ENCODE measurements at places on chromosomes 7 and 10.

DNA sequence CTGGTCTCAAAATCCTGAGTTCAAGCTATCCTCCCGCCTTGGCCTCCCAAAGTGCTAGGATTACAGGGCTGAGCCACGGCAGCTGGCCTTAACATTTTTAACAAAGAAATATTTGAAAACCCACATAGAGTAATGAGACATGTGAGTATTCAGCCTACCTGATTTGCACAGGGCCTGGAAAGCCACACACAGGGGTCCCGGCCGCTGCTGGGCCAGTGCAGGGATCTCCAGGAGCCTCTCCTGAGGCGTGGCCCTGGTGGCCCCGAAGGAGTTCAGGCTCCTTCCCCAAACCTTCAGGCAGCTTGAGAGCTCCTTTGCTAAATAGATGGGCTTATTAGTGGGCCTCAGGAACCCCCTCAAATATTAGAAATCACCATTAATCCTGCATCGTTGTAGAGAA is 18.7 kb downstream of the CNPY1 start:
- no peak for DNase-seq

DNA sequence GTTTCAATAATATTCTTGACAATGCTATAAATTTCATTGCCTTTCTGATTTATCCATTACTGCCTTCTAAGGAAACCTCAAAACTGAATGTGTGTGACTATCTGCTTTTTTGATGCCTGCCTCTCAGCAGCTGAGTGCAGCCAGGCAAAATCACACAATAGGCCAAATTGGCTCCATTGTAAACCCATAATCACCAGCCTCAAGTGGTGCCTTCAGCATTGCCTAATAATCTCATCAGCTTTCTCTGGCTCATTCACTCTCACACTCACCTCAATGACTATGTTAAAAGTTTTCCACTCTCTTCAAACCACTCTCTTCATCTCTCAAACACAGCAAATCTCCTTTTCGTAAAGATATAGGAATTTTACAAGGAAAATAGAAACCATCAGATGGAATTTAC is 182.5 kb upstream of the COL1A2 start:
- peak; percentile 97 for DNase-seq

DNA sequence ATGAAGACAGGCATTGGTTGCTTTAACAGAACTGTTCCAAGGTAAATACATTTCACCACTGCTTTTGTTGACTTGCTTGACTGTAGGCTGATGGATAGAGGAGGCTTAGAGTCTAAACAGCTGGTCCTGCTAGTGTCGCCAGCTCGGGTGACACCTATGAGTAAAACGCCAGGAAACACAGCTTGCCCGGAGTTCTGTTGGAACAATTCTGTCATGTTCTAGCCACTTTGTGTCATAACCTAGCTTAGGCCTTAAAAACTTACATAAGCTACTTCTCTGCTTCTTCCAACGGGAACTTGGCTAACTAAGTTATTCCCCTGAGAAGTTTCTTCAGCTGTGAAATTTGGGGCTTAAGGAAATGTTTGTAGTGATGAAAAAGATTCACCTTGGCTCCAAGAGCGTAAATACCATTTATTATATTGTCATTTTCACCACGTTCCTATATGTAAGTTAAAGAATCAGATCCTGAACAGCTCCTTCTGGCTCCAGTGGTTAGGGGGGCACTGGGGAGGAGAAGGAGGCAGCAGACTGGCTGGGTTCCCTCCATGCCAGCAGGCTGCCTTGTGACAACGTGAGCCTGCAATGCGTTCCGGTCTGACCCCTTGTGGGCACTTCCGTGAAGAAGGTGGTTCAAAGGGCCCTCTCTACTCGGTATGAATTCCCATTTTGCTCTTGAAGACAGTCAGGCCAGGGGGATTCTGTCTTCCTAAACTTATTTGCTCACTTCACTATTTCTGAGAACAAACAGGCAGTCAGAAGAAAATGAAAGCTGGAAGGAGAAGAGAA is 253.2 kb downstream of the BMPER start:
- DNase-seq = no peak

DNA sequence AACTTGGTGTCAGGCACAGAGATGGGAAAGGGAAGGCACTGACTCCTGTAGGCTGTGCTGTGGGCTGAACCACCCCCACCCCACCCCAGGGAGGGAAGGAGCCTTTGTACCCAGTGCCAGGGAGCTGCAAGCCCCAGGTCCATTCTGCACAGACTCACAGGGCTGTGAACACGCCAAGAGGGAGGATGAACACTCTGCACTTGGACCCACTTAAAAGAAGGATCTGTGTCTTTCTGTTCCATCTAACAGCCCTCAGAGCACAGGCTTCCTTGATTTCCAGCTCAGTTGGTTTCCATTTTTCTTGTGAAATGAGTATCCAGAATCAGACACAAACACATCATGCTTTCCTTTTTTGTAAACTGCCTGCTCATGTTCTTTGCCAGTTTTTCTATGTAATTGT is 84.9 kb downstream of the GRB10 start:
- DNase-seq = no peak

DNA sequence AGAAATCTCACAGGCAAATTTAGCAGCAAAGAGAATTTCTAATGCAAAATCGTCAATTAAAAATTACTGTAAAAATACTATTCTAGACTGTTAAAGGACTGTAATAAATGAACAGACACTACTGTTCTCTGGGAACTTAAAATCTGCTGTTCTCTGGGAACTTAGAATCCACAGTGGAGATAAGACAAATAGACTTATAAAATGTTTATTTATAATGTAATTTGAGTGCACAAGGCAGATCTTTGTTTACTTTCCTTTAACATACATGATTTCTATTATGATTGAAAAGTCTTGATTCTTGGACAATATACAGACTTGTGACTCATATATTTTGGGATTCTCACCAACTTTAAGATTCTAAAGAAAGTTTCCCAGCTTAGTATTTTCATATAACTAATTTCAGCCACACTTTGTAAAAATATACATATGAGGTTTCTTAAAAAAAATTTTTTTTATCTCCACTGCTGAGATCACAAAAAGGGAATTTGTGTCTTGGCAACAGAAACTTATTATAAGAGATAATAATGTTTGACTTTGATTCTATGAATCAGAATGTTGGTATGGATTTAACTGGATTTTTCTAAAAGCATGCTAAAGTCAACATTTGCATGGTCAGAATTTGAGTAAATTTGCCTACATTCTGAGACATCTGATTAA is 166.3 kb upstream of the RHOBTB1 start:
- no peak for DNase-seq

DNA sequence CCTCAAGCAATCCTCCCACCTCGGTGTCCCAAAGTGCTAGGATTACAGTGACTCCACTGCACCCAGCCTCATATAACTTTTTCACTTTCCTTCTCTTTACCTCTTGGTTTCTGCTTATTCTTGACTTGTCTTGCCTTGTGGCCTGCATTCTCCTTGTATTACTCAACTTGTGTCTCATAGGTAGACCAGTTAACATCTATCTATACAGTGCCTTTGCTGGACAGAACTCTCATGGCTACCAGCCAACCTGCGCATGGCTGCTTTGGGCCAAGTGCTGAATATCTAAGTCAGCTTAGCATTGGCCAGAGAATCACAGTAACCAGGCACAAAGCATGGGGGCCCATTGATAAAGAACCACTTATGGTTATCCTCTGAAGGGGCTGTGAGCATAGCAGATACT is 42.6 kb upstream of the ZNRF2 start:
- no peak for DNase-seq

DNA sequence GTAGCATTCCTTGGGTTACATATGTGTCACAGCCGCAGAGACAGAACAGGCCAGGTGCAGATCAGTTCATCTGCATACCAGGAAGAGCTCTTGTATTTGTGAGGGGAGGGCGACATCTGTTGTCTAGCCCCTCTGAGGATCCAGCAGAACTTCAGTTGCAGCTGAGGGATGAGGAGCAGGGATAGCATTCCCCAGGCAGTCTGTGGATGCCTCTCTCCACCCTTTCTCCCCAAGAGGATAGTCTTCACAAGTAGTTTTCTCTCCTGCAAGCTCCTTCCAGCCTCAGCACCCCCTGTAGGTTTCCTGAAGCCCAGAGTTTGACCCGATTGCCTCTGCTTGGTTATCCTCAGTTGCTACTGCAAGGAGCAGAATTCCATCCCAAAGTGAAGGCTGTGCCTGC is 2.6 kb downstream of the SCD start:
- DNase-seq = no peak

GRCh38 chr7:1586827-1587705 is 17.2 kb upstream of the PSMG3 start:
- DNase-seq = no peak

DNA sequence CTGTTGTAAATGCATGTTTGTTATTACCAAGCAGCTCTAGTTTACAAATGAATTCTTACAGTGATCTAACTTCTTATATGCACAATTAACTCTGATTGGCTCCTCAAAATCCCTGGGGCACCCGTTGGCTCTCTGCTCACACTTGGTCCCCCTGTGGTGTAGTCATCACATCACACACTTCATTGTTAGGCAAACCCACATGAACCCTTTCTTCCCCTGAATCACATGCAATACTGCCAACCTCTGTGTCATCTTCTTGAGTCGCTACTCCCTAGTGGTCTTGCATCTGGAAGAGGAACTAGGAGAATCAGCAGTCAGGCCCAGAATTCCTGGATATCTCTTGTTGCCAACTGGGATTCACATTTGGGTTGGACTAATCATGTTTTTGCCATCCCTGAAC is 73.1 kb downstream of the CD36 start:
- no peak for DNase-seq

DNA sequence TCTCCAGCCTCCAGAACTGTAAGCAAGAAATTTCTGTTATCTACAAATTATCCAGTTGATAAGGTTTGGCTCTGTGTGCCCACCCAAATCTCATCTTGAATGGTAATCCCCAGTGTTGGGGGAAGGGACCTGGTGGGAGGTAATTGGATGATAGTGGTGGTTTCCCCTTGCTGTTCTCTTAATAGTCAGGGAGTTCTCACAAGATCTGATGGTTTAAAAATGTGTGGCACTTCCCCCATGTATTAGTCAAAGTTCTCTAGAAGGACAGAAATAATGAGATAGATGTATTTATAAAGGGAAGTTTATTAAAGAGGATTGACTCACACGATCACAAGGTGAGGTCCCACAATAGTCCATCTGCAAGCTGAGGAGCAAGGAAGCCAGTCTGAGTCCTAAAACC is 56.2 kb upstream of the APBB1IP start:
- DNase-seq = no peak

DNA sequence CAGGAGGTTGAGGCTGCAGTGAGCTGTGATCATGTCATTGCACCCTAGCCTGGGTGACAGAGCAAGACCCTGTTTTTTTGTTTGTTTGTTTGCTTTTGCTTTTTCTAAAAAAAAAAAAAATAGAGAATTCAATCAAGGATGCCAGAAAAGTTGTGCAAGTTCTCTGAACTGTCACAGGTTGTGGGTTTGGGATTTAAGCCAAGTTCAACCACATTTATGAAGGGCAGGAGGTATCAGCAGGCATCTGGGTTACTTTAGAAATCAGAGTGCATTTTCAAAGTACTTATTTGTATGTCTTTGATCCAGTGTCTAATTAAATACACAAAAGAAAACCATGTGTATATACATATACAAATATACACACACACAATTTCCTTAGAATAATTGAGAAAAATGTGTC is 151.2 kb upstream of the MINDY3 start:
- no peak for DNase-seq

GRCh38 chr7:11436316-11436715 is 395.7 kb downstream of the THSD7A start:
- DNase-seq = no peak

DNA sequence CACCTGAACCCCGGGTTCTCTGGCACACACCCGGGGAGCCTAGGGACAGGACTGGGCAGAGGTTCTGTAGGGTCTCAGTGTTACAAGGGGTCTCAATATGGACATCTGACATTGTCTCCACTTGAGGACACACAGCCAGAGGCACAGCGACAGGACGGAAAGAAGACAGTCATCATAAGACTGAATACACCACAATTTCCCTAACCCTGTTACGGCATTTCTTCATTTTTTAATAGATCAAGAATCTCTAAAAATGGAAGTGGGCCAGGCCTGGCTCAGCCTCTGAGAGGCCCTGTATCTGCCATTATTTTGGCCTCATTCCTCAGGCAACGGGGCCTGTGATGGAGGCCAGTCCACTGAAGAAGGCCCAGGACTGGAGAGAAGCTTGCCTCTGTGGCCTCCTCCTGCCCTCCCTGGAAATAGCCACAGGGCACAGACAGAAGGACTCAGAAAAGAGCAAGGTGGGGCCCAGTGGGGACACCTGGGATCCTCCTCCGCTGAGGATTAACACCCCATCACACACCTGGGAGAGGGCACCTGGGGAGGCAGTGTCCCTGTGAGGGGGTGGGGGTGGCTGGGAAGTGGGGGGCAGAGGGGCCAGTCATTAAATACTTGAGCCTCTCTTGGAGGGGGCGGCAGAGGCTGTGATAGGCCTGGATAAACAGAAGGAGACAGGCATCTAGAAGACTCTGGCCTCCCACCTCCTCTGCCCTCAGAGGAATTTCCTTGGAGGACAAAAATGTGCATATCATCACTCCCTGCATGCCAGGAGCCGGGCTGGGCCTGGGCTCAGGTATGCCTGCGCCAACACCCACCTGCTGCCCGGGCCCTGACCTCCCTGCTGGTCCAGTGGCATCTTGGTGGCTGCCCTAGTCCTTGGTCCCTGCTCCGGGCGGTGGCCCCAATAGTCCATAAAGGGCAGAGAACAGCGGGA is 8.0 kb downstream of the SPOCK2 start:
- DNase-seq = no peak

- no peak for DNase-seq
These were observed 127.8 kb downstream of the MGMT start for GRCh38 chr10:129594811-129595210.

- no peak for DNase-seq
These were observed 142.0 kb downstream of the LCOR start for GRCh38 chr10:96973809-96974747.

DNA sequence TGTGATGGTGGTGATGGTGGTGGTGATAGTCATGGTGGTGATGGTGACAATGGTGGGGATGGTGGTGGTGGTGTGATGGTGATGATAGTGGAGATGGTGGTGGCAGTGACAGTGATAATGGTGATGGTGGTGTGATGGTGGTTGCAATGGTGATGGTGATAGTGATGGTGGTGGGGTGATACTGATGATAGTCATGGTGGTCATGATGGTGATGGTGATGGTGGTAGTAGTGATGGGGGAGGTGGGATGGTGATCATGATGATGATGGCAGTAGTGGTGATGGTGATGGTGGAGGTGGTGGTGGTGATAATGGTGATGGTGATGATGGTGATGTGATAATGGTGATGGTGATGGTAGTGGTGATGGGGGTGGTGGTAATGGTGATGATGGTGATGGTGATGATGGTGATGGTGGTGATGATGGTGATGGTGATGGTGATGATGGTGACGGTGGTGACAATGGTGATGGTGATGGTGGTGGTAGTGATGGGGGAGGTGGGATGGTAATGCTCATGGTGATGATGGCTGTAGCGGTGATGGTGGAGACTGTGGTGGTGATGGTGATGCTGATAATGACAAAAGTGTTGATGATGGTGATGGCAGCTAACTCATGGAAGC is 4.7 kb upstream of the PWWP2B start:
- DNase-seq = no peak

GRCh38 chr10:45053569-45054100 is 52.9 kb downstream of the ZNF22 start:
- DNase-seq = no peak

GRCh38 chr10:79191951-79192676 is 123.3 kb downstream of the ZMIZ1 start:
- no peak for DNase-seq

GRCh38 chr10:92575961-92576360 is 2.1 kb upstream of the IDE start:
- no peak for DNase-seq

Measured in NCI-H2227 treated with DMSO at 0.1 percent for 48 hours (cell line).